H9 (cell line): ENCODE measurements at places on chromosomes 6 and 20.
A peak's percentile ranks its signal among the peaks of the same experiment; 100 is the strongest.

DNA sequence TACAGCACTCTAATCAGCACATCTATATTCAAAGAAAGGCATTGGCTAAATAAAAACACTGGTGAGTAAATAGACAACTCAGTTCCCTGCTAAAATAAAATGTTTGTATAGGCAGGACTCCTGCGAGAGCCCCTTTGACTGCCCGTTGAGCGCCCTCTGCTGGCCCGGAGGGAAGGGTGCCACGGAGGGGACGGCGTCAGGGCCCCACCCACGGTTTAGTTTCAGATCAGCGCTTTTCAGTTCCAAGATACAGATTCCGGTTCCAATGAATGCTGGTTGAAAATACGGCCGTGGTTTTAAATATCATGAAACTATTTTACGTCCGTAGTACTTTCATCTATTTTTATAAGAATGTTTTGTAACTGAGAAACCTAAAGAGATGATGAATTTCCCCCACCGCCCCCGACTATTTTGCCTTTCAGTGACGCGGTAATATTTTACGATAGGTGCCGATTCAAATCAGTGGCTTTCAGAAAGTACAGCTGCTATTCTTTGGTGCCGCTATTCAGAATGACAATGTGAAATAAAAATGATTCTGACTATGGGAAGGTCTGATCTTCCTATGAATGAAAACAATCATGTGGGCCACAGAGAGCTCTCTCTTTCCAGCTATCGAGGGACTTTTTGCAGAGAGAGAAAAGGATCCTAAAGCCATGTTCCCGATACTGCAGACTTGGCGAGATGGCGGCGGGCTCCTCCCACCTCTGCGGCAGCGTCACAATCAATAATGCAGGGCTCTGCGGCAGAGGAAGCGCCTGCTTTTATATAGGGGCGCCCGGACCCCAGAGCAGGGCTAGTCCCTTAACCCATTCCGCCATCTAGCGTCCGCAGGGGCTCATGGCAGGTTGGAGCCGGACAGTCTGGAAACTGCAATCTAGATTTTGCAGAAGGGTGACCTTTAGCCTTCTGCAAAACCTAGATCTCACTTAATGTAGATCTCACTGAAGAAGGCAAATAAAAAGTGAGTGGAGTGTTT, 10.6 kb upstream of the CCN6 start:
- DNase-seq = peak; percentile 95

DNA sequence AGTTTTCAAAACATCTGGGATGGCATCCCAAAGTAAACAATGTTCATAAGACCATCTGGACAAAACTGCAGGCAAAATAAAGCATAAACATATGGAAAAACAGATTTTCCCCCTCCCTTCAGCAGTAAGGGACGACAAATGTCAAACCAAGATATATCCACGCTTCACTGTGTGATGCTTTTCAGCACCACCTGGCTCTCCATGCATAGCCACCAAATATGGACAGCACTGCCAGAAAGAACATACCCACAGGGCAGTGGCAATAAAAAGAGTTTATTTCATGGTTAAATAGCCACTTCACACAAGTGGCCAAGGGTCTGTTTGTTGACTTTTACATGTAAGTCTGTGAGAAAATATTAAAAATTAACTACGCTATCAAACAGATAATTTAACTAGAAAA, 23.1 kb downstream of the USP45 start:
- no peak for DNase-seq

DNA sequence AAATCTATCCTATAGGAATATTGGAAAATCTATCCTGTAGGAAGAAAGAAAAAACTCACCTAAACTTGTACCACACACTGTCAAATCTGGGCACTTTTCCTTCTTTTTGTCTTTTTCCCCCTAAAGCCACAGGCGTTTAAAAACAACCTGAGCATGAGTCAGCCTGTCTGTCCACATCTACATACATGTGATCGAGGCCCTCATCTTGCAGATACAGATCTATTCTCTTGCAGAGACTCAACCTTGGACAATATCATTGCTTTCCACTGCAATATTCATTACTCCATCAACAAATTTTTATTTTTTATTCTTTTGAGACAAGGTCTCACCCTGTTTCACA, 95.9 kb upstream of the IYD start:
- DNase-seq = no peak

GRCh38 chr6:151257985-151258445, 18.2 kb downstream of the AKAP12 start:
- DNase-seq = no peak

DNA sequence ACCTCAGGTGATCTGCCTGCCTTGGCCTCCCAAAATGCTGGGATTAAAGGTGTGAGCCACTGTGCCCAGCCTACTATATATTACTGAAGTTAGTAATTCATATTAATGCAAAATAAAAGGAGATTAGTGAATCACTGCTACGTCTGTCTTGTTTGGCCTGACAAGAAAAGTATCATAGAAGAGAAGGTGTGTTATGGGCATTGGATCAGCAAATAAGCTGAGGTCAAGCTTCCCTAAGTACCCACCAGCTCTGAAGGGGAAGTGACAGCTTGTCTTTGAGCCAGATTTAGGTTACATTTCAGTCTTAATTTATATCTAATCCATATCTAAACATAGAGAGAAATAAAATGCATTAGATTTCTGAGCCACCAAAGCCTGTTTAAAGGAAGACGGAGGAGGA, 7.1 kb downstream of the SGK1 start:
- no peak for DNase-seq

DNA sequence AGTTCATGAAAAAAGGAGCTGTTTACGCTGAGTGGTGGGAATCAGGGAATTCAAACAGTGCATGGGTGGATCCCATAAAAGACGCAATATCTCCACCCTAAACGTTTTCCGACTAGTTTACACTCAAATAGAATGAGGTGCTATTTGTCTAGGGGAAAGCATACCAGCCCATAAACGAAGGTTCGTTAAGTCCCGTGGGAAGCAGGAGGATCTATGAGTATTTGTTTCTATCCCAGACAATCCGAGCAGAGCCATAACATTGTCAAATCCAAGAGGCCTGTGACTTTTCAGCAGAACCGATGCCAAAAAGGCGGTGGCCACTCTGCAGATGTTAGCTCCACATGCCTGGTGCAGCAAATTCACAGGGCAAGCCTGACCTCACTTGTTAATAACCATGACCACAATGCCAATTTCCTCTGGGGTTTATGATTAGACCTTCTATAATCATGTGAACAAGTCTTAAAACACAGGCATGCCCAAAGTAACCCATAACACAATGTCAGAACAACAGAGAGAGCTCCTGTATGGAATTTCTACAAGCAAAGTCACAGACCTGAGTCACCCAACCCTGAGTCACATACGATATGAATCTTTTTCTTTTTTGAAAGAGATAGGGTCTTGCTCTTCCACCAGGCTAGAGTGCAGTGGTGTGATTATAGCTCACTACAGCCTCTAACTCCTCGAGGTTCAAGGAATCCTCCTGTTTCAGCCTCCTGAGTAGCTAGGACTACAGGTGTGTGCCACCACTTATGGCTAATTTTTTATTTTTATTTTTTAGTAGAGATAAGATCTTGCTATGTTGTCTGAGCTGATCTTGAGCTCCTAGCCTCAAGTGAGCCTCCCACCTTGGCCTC, 123.3 kb downstream of the KIF13A start:
- DNase-seq = no peak

DNA sequence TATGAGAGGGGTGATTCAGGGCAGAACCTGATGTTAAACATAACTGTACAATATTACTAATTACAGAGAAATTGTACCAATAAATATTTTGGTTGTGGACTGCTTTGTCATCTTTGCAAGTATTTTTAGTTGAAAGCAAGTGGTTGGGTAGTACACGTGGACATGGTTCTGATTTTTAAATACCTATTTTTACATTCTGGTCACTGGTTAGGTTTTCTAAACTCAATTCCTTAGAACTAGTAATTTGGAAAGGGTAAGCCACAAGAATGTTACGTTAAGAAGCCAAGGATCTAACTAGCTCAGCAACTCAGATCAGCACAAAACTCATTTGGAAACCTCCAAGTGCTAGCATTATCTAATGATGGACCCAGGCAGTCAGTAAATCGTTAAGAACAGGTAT, 2.7 kb downstream of the EPB41L2 start:
- no peak for DNase-seq

DNA sequence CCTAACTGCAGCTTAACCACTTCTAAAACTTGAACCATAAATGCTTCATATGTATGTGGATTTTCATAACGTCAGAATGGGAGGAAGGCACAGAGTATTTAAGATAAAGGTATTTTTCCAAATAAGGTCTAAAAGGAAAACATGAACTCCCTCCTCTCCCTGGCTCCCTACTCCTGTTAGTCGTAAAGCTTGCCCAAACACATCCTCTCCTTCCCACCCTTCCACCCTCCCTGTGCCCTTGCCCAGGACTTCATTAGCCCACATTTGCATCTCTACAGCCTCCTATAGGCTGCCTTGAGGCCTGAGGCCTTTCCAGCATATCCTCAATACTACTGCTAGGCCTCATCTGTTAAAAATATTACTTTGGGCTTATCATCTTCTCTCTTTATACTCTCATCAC, 17.1 kb upstream of the SMIM13 start:
- DNase-seq = peak; percentile 52

- DNase-seq = no peak
Observed at GRCh38 chr20:53855733-53856132, 214.7 kb downstream of the BCAS1 start.

DNA sequence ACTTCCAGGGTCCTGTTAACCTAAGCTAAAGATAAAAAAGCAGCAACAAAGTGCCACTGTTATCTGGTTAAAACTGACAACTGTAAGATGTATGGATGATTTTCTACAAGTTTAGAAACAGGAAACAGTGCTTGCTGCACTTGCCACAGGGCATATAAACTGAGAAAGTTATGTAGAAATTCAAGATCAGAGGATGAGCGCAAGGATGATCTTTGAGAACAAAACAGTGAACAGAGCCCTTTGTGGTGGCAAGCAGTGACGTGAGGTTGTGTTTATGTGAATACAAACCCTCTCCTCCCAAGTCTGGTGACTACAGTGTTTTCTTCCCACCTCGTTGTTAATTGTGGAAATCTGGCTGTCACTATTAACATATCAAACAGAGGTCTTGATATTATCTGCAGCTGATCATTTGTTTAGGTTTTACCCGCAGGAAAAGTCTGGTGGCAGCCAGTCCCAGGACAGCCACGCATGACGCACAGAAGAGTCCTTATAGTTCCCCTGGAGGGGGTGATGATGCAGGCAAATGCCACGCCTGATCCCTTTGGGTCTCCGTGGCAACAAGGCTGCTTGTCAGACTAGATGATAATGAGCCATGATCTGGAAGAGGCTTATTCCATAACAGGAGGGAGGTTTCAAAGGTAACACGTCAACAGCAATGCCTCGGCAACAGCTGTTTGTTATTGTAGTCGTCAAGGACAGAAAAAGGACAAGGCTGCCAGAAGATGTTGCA, 43.1 kb upstream of the TNFAIP3 start:
- DNase-seq = no peak

GRCh38 chr20:43955750-43956191, 41.1 kb downstream of the TOX2 start:
- DNase-seq = no peak

DNA sequence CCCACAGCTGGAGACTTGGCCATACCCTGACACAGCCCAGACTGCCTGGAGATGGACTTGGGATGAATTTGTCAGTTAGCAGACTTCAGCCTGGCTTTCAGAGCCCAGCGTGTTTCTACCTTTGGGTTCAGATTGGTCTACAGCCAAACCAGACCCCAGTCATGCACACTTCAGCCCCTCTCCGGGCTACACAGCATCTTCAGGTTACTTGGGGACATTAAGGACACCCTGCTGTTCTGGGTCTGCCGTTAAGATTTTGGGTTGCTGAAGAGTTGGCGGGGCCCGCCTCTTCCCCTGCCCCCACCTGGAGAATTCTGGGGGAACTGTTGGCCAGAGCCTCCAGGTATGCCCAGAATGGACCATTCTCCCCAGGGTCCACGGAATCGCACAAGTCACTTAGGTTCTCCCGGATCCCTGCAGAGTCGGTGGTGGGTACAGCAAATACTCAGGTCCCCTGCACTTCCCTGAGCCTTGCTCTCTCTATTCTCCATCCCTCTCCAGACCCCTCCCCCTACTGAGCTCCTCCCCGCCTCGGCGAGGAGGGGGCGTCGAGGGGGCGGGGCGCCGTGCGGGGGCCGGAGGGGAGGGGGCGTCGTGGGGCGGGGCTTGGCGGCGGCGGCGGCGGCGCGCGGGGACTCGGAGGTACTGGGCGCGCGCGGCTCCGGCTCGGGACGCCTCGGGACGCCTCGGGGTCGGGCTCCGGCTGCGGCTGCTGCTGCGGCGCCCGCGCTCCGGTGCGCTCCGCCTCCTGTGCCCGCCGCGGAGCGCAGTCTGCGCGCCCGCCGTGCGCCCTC, at the start of gene PTK7:
Gene PTK7, plus strand, starts transcription at position 645 of the 794 bp plus-strand sequence. CDS start 175 bp downstream, outside the sequence.
- peak; percentile 87 for DNase-seq

- DNase-seq = no peak
Observed at GRCh38 chr20:15251171-15251570, 913.8 kb upstream of the FLRT3 start.

GRCh38 chr6:54903884-54904283, 57.3 kb downstream of the FAM83B start:
- no peak for DNase-seq

DNA sequence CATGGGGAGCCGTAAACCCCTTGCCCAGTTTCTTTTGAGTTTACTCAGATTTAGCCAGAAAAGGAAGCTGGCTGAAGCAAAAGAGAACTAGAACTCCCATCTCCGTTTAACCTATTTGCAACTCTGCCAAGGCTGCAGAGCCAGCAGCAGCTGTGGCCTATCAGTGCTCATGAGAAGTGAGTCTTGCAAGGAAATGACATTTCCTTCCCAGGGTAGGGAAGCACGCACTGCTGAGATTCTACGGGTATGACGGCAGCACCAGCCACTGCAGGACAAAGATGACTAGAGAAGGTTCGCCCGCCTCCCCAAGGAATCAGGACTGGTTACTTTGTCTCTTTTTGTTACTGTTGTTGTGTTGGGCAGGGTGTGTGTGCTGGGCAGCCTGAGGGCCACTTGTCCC, 47.6 kb downstream of the PPP1R3G start:
- DNase-seq = peak; percentile 75

DNA sequence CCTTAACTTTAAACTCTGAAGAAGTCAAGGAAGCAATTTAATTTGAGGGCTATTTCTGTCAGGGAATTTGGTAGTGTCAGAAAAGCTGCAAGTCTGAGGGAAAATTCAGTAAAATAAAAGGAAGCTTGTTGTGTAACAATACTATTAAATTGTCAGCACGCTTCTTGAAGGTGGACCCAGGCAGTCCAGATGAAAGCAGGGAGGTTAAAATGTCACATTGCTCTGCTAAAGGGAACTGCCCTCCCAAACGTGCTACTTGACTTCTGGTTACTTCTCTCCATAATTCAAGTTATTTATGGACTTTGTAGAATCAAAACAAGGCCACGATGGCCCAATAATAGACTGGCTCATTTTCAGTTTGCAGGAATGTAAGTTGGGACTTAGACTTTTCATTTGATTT, 28.2 kb upstream of the ARMC2 start:
- DNase-seq = no peak

DNA sequence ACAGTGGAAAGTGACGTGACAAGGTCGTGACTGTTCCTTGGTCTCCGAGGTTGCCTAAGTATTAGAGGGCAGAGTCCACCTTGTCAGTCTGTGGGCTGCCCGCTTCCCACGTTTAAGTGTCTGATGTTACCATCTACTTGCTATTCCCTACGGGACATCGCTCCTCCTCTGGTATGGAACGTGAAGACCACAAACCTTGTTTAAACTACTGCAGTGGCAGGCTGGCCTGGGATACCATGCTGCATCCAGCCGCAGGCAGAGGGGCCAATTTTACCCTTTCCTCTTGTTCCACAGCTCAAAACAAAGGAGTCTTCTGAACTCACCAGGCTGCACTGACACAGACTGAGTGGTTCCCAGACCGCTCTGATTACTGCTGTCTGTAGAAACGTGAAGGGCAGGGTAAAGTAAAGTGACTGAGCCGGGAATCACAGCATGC, 275.9 kb downstream of the FOXC1 start:
- DNase-seq = no peak
